ENCODE measurements at places on chromosomes 1 and 21.

DNA sequence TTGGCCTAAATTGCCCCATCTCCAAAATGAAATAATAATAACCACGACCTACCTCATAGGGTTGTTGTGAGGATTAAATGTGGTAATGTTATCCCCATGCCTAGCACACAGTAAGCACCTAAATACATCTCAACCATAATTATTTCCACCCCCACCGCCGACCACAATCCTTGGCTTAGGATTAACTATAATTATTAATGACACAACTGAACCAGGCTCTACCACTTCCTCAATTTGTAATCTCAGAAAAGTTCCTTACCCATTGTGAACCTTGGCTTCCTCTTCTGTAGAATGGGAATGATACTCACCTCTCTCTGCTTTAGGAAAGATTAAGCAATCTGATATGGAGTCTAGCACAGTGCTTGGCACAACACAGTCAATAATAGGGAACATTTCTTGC, 44.3 kb upstream of the TACSTD2 start:
- DNase-seq, result no peak

GRCh38 chr1:14616632-14617396, 18.3 kb downstream of the KAZN start:
- DNase-seq, result no peak

DNA sequence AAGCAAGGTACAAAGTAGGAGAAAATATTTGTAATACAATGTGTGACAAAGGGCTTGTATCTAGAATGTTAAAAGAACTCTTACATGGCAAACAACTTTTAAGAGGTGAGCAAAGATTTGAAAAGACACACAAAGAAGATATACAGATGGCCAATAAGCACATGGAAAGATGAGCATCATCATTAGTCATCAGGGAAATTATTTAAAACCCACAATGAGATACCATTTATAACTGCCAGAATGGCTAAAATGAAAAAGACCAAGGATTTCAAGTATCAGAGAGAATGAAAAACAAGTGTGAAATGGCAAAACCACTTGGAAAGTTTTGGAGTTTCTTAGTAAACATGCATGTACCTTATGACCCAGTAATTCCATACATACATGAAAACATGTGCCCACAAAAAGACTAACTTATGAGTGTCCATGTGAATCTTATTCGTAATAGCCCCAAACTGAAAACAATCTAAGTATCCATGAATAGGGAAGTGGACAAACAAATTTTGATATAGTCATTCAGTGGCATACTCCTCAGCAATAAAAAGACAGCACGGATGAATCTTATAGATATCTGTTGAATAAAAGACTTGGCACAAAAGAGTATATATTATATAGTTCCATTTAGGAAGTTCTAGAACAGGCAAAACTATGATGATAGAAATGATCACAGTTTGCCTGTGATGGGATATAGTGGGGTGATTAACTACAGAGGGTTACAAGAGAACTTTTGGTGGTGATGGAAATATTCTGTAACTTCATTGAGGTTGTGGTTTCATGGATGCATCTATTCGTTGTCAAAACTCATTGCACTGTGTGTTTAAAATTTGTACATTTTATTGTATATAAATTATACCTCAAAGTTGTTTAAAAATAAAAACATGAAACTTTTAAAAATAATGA, 82.0 kb downstream of the DISP1 start:
- DNase-seq, result no peak

GRCh38 chr1:28682840-28683239, 14.3 kb downstream of the GMEB1 start:
- no peak for DNase-seq

DNA sequence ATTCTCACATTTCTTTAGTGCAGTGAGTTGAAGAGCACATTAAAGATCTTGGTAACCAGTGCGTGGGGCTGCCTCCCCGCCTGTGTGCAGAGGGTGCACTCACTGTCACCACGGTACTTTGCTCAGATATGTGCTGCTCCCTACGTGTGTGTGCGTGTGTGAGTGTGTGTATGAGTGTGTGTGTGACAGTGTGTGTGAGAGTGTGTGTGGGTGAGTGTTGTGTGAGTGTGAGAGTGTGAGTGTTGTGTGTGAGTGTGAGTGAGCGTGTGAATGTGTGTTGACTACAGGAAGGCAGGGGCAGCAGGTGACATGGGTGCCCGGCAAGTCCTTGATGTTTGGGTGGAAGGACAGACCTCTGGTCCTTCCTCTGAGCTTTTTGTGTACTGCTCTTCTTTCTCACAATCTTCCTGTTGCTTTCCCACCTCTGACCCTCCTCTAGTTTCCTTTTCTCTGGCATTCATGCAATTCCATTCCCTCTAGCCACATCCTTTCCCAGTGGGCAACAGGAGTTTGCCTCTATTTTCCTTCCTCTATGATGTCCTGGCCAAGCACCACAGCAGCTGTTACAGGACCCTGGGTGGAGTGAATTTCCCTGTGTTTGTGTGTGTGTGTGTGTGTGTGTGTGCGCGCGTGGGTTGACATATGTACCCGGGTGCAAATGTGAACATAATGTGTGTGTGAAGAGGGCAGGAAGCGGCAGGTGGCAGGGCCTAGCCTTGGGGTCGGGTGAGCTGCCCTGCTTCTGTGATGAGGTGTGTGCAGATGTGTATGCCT, 19.8 kb downstream of the LHX4 start:
- no peak for DNase-seq

Data from left ventricle myocardium superior (tissue), 1 donor.